ENCODE measurements at places on chromosomes 1 and 21.

- DNase-seq = no peak
Observed at GRCh38 chr1:232457595-232457994, 172.3 kb downstream of the SIPA1L2 start.

- DNase-seq = no peak
Observed at GRCh38 chr1:114976891-114977290, 52.7 kb upstream of the TSHB start.

DNA sequence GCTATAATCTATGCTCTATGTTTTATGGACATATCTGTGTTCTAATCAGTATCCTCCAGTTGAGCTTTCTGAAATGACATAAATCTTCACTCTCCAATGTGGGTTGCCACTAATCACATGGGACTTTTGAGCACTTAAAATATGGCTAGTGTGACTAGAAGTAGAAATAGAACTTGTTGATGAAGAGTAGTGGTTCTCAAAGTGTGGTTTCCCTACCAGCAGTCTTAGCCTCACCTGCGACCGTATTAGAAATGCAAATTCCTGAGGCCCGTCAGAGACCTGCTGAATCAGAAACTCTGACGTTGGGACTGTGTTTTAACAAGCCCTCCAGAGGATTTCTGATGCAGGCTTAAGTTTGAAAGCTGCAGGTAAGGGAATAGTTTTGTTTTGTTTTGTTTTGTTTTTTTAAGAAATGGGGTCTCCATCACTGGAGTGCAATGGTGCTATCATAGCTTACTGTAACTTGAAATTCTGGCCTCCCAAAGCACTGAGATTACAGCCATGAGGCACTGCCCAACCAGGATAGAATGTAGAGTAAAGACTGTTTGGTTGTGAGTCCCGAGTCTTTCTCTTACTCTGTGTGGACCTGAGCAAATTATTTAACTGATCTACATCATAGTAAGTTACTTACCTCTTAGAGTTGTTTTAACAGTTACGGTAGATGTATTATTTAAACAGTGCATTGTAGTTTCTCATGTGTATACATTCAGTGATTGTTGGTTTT is 21.7 kb downstream of the GLRX2 start:
- no peak for DNase-seq

DNA sequence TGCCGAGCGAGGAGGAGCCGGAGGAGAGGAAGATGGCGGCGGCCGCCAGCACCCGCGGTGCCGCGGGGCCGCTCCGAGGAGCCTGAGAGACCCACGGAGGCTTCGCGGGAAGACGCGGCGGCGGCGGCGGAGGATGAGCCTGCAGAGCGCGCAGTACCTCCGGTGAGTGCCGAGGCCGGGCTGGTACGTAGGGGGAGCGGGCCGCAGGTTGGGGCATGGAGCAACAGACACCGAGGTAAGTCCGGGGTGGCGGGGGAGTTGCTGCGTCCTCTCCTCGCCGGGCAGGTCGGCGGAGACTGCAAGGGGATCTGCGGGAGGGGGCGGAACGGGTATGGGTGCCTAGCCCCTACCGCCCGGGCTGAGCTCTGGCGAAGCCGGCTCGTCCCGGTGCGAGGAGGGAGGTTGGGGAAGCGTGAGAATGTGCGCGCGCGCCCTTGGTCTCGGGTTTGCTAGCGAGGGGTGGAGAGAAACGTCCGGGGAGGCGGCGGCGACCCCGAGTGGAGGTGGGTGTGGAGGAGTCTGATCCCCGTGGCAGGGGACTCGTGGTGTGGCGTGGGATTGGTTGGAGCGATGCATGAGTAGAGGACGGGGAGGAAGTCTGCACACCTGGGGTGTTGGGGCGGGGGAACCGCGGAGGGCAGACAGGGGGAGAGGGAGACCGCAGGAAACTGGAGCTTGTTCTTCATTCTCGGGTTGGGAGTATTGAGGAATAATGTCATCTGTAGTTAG is at the start of gene SMG7:
Gene SMG7 (plus strand): TSS at position 12 of the 729 bp plus-strand sequence. CDS start 122 bp downstream, at position 134.
- peak; percentile 16 for DNase-seq

GRCh38 chr1:60923389-60924087 is 158.8 kb upstream of the NFIA start:
- no peak for DNase-seq

DNA sequence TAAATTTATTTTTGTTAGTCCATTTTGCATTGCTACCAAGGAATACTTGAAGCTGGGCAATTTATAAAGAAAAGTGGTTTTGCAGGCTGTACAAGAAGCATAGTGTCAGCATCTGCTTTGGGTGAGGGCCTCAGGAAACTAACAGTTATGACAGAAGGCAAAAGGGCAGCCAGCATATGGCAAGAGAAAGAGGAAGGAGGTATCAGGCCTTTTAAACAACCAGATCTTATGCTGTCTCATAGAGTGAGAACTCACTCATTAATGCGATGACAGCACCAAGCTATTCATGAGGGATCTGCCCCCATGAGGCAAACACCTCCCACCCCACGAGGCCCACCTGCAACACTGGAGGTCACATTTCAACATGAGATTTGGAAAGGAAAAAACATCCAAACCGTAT is 898.4 kb downstream of the KCNT2 start:
- DNase-seq = no peak

GRCh38 chr1:25109531-25109951 is 122.8 kb downstream of the SYF2 start:
- DNase-seq = no peak

GRCh38 chr1:175792136-175792535 is 48.7 kb upstream of the TNR start:
- DNase-seq = no peak

GRCh38 chr1:188641566-188642211 is 1812.9 kb downstream of the PLA2G4A start:
- no peak for DNase-seq

- DNase-seq = no peak
Observed at GRCh38 chr21:44755227-44755626, 43.9 kb upstream of the TSPEAR start.

GRCh38 chr1:90346349-90346748 is 351.4 kb downstream of the ZNF326 start:
- no peak for DNase-seq

GRCh38 chr1:174946031-174946430 is 53.7 kb upstream of the CACYBP start:
- no peak for DNase-seq

DNA sequence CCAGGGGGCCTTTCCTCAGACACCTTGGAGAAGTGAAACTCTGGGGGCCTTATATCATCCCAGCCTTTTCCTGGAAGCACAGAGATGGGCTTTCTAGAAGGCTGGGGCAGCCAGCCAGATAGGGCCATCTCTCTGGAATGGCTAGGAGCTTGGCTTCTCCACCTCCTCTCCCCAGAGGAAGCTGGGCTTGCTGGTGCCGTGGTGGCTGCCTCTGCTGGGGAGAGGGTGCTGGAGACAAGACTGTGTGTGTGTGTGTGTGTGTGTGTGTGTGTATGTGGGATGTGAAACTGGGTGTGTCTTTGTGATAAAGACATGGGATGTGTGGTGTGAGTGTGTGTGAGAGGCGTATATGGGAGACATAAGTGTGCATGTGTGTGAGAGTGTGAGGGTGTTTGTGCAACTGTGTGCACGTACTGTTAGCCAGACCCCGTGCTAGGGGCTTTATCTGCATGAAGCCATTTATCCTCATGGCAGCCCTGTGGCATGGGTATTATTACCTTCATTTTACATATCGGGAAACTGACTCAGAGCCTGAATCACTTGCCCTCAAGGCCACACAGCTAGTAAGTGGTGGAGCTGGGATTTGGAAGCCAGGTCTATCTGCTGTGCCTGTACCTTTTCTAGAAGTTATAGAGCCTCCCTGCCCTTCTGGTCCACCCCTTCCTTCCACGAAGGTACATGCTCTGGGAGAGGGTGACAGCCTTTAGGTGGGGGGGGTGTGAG is 44.2 kb downstream of the PTPRU start:
- DNase-seq = no peak

- DNase-seq = no peak
Observed at GRCh38 chr1:97489834-97490233, 431.0 kb downstream of the DPYD start.

DNA sequence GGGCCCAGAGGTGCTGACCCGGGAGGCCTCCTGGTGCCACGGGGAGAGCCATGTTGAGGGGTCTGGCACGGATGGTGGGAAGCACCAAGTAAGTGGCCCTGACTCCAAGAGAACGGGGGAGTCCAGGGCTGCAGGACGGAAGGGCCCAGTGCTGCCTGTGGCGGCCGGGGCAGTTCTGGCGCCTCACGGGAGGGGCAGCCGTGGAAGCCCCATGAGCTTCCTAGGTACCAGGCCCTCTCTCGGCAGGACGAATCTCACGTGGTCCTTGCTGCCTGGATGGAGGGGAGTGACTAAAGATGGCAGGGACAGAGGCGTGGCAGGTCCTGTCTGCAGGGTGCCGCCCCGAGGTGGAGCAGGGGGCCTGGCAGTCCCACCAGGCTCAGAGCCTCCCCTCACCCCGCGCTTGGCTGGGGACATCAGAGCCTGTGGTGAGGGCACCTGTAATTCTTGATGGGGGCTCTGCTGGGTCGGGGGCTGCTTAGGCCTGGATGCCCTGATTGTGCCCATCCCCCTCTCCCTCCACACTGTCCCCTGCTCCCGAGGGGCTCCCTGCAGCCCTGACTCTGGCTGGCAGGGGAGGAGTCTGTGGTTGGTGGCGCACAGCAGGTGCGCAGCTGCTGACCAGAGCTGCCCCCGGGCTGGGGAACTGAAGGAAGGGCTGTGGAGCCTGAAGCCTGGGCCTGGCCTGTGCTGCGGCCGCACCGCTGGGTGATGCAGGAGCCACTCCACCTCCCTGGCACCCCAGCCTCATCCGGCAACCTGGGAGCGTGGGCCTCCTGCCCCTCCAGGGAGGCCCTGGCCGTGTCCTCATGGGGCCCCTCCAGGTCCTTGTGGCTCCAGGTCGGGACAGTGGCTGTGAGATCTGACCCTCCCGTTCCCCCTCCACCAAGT is 31.4 kb downstream of the POFUT2 start:
- no peak for DNase-seq

DNA sequence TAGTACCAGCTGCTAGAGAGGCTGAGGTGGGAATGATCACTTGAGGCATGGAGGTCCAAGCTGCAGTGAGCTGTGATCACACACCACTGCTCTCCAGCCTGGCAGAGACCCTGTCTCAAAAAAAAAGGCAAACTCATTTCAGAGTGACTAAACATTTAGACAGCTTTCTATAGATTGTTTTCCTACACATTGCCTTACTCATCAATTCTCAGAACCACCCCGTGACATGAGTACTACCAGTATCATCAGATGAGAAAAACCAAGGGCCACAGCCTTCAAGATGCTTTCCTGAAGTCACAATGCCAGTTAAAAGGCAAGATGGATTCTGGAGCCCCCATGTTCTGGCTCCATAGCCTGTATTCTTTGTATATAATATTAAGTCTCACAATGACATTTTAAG is 22.4 kb upstream of the SMPDL3B start:
- no peak for DNase-seq

DNA sequence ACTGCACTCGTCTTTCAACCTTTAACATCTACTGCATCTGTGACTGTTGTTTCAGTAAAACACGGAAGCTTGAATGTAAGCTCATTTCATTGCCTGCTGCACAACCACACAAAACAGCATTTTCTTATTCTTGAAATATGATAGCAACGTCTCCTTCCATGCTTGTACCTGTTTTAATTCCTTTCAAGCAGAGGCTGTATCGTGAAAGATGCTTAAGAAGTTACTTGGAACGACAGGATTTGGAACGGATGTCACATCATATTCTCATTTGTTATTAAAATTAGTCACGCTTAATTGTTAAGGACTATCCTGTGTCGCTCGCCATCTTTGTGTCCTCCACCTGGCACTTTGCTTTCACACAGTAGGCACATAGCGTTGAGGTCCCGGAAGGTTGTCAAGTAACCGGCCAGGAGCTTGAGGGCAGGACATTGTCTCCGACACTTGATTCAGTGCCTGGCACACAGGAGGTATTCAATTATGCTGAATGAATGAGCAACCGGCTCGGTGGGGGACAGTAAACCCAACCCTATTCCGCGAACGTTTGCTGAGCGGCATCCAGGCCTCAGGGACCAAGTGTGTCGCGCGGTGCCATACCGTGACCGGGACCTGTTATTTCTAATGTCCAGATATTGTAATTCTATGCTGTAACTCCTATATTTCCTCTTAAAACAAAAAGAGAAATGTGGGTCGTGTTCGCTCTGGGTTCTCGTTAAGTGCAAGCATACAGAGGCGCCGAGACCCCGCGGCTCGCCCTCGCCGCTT is 499 bp upstream of the SH3GLB1 start:
- DNase-seq = no peak

- DNase-seq = no peak
Observed at GRCh38 chr1:244106176-244106575, 55.1 kb downstream of the ZBTB18 start.

GRCh38 chr1:233993651-233994050 is 89.2 kb downstream of the SLC35F3 start:
- DNase-seq = no peak

- DNase-seq = peak; percentile 52
Observed at GRCh38 chr1:99808391-99809115, 41.6 kb upstream of the AGL start.

All from tibial nerve (tissue), 4 donors.